ENCODE measurements at places on chromosomes 6 and 20.

DNA sequence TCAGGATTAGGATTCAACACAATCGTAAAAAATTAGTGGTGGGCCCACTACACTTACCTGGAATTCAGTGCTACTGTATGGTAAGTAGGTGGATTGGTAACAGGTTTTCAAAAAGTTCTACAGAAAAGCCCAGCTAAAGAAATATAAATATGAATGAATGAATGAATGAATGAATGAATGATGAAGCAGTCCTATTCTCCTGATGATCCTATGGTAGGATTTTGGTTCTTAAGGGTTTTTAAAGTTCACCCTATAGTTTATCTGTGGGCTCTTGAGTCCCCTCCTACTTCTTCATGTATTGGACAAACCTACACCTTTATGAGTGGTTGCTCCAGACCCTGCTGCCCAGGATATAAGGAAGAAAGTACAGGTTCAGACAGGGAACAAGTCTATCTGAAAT is 89.5 kb upstream of the HEY2 start:
- no peak for DNase-seq

GRCh38 chr20:44745598-44746366 is at the start of gene KCNK15:
Gene KCNK15, plus strand, starts transcription at chr20:44745865. Its CDS starts 46 bp downstream, at chr20:44745911.
- no peak for DNase-seq

GRCh38 chr20:59825944-59826759 is 107.3 kb downstream of the SYCP2 start:
- DNase-seq, result no peak

- DNase-seq, result no peak
These were observed 20.1 kb downstream of the HECA start for GRCh38 chr6:139154881-139155547.

DNA sequence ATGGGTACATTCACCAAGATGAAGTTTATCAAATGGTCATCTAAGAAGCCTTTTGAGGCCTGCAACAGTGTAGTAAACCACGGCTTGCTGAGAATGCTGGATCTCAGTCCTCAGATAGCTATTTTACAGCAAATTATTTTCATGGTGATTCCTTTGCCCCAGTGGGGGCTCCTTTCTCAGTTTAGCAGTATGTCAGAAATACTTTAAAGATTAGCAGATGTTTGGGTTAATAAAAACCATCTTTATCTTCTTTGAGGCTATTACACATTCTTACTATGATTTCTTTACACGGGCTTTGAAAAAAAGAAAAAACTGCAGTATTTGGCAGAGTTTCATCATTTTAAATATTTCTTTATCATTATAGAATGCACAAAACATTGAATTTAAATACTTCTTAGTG is 10.7 kb downstream of the MYLIP start:
- DNase-seq, result no peak

DNA sequence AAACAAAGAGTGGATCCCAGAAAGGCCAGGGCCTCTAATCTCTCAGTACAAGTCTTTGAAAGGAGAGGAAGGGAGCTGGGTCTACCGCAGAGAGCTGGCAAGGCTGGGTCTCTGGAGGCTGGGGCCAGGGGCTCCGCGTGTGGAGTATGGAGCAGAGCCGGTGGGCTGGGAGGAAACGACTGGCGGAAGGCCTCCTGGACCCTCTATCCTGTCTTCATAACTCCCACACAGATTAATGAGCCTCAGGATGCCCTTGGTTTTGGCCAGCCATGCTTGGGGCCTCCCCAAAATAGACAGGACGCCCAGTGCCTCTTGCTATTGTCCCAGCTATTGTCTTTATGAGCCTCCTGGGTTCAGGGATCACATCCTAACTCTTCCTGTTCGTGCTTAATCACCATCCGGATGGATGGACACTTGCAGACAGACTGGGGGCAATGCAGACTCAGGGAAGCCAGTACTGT is 306.4 kb downstream of the DHX35 start:
- DNase-seq, result no peak

- DNase-seq, result no peak
These were observed 135.3 kb upstream of the RREB1 start for GRCh38 chr6:6972456-6972855.

- DNase-seq, result no peak
These were observed 167.4 kb downstream of the SASH1 start for GRCh38 chr6:148509800-148510581.

- no peak for DNase-seq
These were observed 7.5 kb downstream of the JARID2 start for GRCh38 chr6:15253203-15254022.

- no peak for DNase-seq
These were observed 24.4 kb downstream of the BHLHE23 start for GRCh38 chr20:62982124-62983075.

DNA sequence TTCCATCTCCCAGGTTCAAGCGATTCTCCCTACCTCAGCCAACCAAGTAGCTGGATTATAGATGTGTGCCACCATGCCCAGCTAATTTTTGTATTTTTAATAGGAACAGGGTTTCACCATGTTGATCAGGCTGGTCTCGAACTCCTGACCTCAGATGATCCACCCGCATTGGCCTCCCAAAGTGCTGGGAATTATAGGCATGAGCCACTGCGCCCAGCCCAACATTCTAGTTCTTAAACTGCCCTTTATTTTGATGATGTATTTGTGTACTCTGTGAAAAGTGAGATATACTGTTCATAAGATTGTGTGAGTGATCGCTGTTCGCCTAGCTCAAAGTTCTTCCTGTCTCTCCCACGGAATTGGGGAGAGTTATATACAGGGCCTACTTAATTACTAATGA is 93.1 kb downstream of the HFE start:
- DNase-seq, result no peak

DNA sequence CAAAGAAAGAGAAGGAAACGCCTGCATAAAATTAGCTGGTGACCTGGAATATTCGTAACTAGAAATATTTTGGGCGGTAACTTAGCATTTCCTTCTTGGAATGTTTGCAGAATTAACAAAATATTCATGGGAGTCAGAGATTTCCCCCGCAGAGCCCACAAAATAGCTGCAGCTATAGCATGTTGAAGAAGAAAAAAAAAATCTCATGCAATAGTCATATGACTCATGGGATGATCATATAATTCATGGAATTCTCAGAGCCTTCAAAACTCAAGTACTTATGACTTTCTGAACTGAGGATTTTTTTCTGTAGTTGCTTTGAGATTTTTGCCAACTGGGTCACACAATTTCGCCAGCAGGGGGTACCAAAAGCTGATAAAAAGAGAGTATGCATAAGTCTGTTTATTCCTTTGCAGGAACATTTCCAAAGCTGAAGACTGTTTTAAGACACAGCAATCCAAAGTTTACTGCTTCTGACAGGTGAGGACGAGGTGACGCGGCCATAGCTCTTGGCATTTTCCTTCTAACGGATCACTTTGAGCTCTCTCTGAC is 586.0 kb upstream of the CHD6 start:
- no peak for DNase-seq

- no peak for DNase-seq
These were observed 312.0 kb downstream of the SOX4 start for GRCh38 chr6:21905531-21905930.
